ENCODE measurements at places on chromosomes 4 and X. TPM values are rescaled to one million over a fixed set of nuclear protein-coding genes. Genes with fewer than 3 reads are reported as not detected.

CLDN34 gene
- not detected for total RNA-seq

- DNase-seq, result no peak
- H3K4me3 ChIP-seq, result no peak overlapping the region
- no peaks in the 10 kb centered on the region for H3K27me3 ChIP-seq
- no peak overlapping the region for H3K27ac ChIP-seq
These were observed 435.0 kb downstream of the MAGEE1 start for GRCh38 chrX:76862509-76862908.

GRCh38 chrX:7570432-7571029 is 272.4 kb upstream of the VCX start:
- H3K27me3 ChIP-seq, result no peaks in the 10 kb centered on the region
- H3K4me3 ChIP-seq, result no peak overlapping the region
- H3K36me3 ChIP-seq, result no peaks in the 10 kb centered on the region
- no peak for DNase-seq
- no peak overlapping the region for H3K27ac ChIP-seq

ADGRA3 gene
- 2.1 TPM for total RNA-seq

DNA sequence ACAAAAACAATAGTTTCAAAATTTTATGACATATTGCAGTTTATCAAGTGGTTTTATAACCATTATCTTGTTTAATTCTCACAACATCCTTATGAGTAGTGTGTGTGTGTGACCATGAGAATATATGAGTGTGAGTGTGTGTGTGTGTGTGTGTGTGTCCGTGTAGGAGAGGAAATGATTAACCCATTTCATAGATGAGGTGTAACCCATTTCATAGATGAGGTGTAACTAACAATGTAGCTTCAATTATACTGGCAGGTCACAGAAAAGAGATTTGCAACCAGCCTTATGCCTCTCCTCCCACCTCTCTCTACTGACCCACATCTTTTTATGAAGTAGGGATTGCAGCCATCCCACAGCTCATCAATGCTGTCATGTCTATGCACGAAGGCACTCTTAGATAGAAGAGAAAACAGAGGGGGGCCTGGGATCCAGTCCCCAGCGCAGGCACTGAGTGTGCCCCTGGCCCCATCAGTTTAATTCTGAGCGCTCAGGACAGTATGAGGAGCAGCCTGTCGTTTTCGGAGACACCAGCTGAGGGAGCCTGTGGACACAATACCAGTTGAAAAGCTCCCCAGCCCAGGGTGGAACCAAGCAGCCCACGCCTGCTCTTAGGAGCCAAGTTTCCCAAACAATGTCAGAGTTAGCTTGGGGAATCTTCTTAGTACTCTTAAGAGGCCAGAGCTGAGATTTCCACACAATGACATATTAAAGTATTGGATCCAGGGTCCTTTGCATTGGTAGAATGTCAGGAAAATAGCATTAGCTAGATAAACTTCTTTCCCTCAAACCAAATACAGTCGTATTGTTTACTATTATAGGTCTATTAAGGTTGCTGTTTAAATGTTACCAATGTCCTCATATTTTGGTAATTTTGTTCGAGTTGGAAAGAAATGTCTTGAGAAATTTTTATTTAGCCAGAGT is 88.6 kb downstream of the PALLD start:
- H3K36me3 ChIP-seq, result no peaks in the 10 kb centered on the region
- no peak overlapping the region for H3K4me3 ChIP-seq
- no peak overlapping the region for H3K27ac ChIP-seq
- no peaks in the 10 kb centered on the region for H3K27me3 ChIP-seq

DNA sequence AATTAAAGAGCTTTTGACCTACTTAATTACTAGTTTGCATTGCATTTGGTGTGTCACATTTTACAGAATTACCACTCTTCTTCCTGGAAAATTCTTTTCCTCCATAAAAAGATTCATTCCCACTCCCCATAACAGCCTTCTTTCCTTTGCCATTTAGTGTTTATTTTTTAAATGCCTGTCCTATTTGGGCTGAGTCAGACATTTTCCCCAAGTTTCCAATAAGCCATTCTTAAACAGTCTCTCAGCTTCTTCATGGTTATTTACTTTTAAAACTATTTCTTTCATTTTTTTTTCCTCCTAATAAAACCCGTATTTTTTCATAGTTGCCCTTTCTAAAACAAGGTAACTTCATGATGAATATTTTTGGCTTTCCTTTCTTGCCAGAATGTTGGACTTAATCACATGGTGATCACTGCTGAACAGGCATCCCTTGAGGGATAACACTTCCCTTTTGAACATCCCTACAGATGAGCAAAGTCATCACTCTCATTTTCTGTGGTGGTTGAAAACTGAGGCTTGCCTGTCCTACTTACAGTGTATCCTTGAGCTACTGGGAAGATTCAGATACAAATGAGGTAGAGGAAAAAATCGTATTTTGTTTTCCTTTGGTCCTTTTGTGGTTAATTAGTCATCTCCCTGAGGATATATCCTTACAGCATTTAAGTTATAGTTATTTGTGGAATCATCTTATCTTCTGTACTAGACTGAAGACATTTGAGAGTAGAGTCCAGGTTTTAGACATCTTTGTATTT is 520.5 kb upstream of the NR3C2 start:
- H3K27ac ChIP-seq, result no peak overlapping the region
- H3K36me3 ChIP-seq, result no peaks in the 10 kb centered on the region
- H3K4me3 ChIP-seq, result no peak overlapping the region
- no peak for DNase-seq
- H3K4me1 ChIP-seq, result no peaks in the 10 kb centered on the region

DNA sequence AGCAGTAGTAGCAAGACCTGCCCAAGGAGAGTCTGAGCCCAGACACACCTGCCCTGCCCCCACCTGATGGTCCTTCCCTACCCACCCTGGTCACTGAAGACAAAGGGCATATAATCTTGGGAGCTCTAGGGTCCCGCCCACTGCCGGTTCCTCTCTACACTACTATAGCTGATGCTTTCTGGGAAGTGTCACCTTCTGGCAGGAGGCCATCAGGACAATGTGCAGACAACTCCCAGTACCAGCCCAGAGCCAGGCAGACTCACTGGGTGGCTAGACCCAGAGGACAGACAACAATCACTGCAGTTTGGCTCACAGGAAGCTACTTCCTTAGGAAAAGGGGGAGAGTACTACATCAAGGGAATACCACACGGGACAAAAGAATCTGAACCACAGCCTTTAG is 312.7 kb downstream of the SPRY1 start:
- no peaks in the 10 kb centered on the region for H3K27me3 ChIP-seq
- no peaks in the 10 kb centered on the region for H3K36me3 ChIP-seq
- H3K27ac ChIP-seq, result no peak overlapping the region
- H3K4me1 ChIP-seq, result no peaks in the 10 kb centered on the region
- H3K4me3 ChIP-seq, result no peak overlapping the region
- DNase-seq, result no peak

DNA sequence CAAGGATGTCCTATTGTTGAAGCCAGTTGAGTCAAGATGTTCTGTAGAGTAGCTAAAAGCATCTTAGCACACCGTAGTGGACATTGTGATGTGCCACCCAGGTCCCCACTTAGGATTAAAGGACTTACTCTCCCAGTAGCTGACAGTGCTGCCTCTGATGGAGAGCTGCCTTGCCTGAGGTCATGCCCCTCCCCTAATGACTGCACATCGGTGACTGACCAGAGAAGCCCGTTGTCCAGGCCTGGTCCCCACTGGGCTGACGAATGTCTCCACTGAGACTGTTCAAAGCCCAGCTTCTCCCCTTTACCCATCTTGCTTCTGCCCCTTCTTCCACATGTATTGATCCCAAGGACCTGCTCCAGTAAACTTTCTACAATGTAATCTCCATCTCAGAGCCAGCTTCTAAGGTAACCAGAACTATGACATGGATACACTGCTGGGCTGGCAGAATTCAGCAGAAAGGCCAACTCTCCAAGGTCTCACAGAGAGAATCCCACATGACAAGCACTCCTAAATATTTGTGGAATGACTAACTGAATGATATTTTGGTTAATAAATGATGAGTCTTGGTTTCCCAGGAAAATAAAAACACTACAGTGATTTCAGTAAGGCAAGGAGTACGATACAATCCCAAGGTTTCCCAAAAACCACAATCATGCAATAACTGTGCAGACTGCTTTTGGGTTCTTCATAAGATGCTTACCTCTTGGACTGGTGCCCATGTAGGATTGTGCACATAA is 82.4 kb upstream of the TMEM150C start:
- H3K4me1 ChIP-seq, result no peaks in the 10 kb centered on the region
- no peak overlapping the region for H3K27ac ChIP-seq
- H3K27me3 ChIP-seq, result no peaks in the 10 kb centered on the region
- no peak for DNase-seq
- H3K36me3 ChIP-seq, result no peaks in the 10 kb centered on the region

TMSB15C gene
- total RNA-seq, result 3.8 TPM

DNA sequence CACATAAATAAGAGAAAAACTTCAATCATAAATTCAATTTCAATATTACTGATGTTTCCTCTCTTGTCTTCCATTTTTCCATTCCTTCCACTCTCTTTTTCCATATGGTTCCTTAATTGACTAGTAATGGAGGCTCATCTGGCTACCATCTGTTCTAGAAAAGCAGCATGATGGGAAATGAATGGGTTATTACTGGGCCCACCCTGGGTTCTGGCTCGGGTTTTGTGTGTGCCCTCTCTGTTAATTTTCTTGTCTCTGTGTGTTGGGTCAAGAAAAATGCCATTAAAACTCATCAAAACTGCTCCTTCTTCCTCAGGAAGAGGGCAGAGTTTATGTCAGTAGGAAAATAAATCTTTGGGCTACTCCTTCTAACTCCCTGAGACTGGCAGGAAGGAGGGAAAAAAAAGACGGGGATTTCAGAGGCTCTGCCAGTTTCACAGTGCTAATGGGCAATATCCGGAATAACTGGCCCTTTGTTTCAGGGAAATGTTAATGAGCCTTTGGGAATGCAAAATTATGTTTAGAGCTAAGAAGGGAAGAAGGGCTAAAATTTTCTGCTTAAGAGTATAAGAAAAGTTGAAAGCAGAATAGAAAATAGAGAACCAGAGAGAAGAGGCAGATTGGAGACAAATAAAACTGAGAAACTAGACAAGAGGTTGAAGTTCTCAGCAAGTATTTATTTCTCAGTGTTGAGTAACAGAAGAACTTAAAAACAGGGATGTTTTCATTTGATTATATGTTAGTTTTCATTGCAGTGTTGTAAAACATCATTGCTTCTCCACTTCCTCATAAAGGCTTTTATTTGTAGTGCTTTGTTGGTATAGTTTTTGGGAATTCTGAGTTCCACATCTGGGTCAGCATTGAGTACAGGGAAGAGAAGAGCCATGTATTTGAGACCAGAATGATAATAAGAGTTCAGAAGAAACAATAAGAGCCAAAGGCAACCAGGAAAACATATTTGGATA is 19.7 kb downstream of the GABRB1 start:
- no peaks in the 10 kb centered on the region for H3K4me1 ChIP-seq
- no peak overlapping the region for H3K4me3 ChIP-seq
- H3K27ac ChIP-seq, result no peak overlapping the region
- DNase-seq, result no peak
- H3K36me3 ChIP-seq, result no peaks in the 10 kb centered on the region

GPR50 gene
- total RNA-seq, result not detected

DHRSX gene
- 18.4 TPM for total RNA-seq

GRCh38 chr4:73237044-73237443 is 21.6 kb downstream of the ANKRD17 start:
- no peaks in the 10 kb centered on the region for H3K27me3 ChIP-seq
- no peak for DNase-seq
- H3K27ac ChIP-seq, result no peak overlapping the region
- no peak overlapping the region for H3K4me3 ChIP-seq

SPANXA2 gene
- not detected for total RNA-seq

BBS7 gene
- 5.1 TPM for total RNA-seq

TREX2 gene
- total RNA-seq, result 3.8 TPM

- H3K4me1 ChIP-seq, result no peaks in the 10 kb centered on the region
- no peaks in the 10 kb centered on the region for H3K27me3 ChIP-seq
- H3K36me3 ChIP-seq, result no peaks in the 10 kb centered on the region
These were observed 427.1 kb upstream of the FAM47C start for GRCh38 chrX:36581030-36581429.

DNA sequence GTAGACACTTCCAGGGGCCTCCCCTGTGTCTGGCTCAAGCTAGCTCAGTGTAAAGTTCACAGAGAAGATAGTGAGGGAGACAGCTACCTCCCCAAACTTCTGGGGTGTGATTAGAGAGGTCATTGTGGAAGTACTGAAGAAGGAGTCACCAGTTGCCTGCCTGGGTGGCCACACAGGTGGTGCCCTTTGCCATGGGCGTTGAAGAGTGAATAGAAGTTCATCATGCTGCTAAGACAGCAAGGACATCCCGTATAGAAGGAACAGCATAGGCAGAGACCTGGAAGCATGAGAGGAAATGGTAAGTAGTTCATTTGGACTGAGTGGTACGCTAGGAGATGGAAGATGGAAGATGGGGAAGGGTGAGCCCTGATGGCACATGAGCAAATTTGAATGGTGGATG is 110.1 kb downstream of the PJA1 start:
- H3K4me1 ChIP-seq, result no peaks in the 10 kb centered on the region
- H3K36me3 ChIP-seq, result no peaks in the 10 kb centered on the region
- H3K4me3 ChIP-seq, result no peak overlapping the region
- no peaks in the 10 kb centered on the region for H3K27me3 ChIP-seq

- H3K4me3 ChIP-seq, result no peak overlapping the region
- H3K27ac ChIP-seq, result no peak overlapping the region
- DNase-seq, result no peak
- H3K4me1 ChIP-seq, result no peaks in the 10 kb centered on the region
These were observed 7.8 kb downstream of the GATB start for GRCh38 chr4:151753056-151753455.

TMEM187 gene
- 6.0 TPM for total RNA-seq

GRCh38 chr4:15976456-15977447 is 13.8 kb upstream of the FGFBP2 start:
- no peaks in the 10 kb centered on the region for H3K36me3 ChIP-seq
- DNase-seq, result no peak
- no peaks in the 10 kb centered on the region for H3K4me1 ChIP-seq
- H3K27ac ChIP-seq, result no peak overlapping the region

DNA sequence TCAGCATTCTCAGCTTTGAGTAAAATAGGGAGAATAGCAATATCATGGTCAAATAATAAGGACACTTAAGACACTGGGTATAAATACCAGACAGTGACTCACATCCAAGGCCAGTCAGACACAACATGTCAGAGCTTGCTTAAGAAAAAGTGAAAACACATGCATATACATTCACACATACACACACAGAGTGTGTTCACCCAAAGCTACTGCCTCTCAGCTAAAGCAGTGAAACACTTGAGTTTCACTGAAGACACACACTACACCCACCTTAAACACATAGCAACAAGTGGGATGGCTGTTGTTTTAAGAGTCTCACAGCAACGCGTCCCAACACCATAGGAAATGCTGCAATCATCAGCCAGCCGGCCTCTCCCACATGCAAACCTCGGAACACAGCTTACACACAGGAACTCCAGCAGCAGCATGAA is 14.4 kb downstream of the SHROOM4 start:
- no peaks in the 10 kb centered on the region for H3K4me1 ChIP-seq
- no peak overlapping the region for H3K27ac ChIP-seq
- no peak for DNase-seq

USP27X gene
- 2.2 TPM for total RNA-seq
